ENCODE measurements at places on chromosomes 16 and 17.
A peak's percentile ranks its signal among the peaks of the same experiment; 100 is the strongest.

DNA sequence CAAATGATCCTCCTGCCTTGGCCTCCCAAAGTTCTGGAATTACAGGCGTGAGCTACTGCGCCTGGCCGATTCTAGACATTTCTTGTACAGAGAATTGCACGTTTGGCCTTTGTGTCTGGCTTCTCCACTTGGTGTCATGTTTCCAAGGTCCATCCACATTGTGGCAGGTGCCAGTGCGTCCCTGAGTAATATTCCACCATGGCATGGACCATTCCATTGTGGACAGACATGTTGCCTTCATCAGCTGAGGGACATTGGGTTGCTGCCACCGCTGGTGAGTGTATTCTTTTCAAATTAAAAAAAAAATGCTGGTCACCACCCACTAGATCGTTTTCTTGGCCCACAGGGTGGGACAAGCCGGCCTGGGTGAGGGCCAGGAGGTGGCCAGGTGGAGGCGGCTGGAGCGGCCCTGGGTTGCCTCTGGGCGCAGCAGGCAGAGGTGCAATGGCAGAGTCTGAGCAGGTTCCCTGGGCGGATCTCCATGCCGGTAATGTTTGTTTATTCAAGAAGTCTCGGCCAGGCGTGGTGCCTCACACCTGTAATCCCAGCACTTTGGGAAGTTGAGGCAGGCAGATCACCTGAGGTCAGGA lies 274.1 kb downstream of the SEC14L1 start:
- no peak overlapping the region for H3K4me3 ChIP-seq
- no peak overlapping the region for H3K27ac ChIP-seq
- DNase-seq, result no peak
- peaks cover 60% of the 10 kb centered on the region for H3K4me1 ChIP-seq
- H3K36me3 ChIP-seq, result peaks cover 13% of the 10 kb centered on the region
- no peaks in the 10 kb centered on the region for H3K27me3 ChIP-seq

DNA sequence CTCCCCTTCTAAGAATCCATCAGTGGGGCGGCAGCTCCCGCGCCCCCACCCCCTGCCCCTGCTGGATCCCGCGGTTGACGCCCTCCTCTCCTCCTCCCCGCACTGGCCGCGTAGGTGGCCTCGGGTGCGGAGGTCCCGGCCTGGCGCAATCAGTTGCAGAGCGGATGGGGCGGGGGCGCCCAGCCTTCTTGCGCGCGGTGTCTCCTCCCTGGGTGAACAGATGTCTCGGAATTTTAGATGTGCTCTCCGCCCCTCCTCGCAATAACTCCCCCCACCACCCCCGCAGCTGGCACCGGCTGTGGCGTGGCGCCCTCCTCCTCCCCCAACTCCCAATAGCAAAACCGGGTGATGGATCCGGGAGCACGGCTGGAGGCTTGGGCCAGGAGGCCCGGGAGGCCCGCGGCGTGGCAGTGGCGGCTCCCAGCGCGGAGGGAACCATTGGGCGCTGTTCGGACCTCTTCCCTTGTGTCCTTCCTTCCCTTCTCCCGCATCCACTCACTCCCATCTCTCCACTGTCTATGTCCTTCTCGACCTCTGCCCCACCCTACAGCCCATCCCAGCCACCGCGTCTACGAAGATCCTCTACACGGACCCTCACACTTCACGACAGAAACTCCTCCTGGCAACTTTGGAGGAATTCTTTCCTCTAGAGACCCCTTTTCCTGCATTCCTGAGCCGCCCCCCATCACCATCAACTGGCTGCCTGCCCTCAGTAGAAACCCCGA lies 11.0 kb downstream of the NEUROD2 start:
- H3K4me3 ChIP-seq, result no peak overlapping the region
- DNase-seq, result no peak
- H3K27ac ChIP-seq, result no peak overlapping the region
- peaks cover 89% of the 10 kb centered on the region for H3K27me3 ChIP-seq
- peaks cover 21% of the 10 kb centered on the region for H3K4me1 ChIP-seq
- no peaks in the 10 kb centered on the region for H3K36me3 ChIP-seq

DNA sequence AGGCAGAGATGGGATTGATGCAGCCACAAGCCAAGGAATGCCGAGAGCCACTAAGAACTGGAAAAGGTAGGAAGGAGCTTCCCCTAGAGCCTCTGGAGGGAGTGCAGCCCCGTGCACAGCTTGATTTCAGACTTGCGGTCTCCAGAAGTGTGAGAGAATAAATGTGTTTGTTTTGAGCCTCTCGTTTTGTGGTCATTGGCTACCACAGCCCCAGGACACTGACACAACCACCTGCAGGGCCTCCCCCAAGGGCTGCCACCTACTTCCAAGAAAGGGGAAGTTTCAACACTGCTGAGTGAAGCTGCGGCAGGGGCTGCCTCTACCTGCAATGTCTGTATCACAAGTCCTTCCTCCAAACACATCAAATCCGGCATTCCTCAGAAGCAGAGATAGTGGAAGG lies 346.9 kb downstream of the C16orf95 start:
- no peaks in the 10 kb centered on the region for H3K4me1 ChIP-seq
- no peak for DNase-seq
- H3K4me3 ChIP-seq, result no peak overlapping the region
- H3K27ac ChIP-seq, result no peak overlapping the region
- peaks cover 11% of the 10 kb centered on the region for H3K27me3 ChIP-seq

GRCh38 chr17:77256710-77257109 lies 115.9 kb downstream of the SEC14L1 start:
- H3K27me3 ChIP-seq, result peaks cover 60% of the 10 kb centered on the region
- no peaks in the 10 kb centered on the region for H3K4me1 ChIP-seq
- no peak overlapping the region for H3K27ac ChIP-seq
- H3K4me3 ChIP-seq, result no peak overlapping the region
- peaks cover 2% of the 10 kb centered on the region for H3K36me3 ChIP-seq
- no peak for DNase-seq

GRCh38 chr17:48646183-48647102 lies 20.3 kb upstream of the HOXB9 start:
- DNase-seq, result peak; percentile 24
- peaks cover 64% of the 10 kb centered on the region for H3K27me3 ChIP-seq
- peak overlapping the region; percentile 36 for H3K27ac ChIP-seq
- peak overlapping the region; percentile 81 for H3K4me3 ChIP-seq

GRCh38 chr17:72771734-72772133 lies 320.8 kb downstream of the SLC39A11 start:
- peaks cover 3% of the 10 kb centered on the region for H3K36me3 ChIP-seq
- H3K4me3 ChIP-seq, result no peak overlapping the region
- H3K27me3 ChIP-seq, result no peaks in the 10 kb centered on the region
- H3K27ac ChIP-seq, result no peak overlapping the region

- DNase-seq, result no peak
- no peak overlapping the region for H3K4me3 ChIP-seq
- H3K4me1 ChIP-seq, result peaks cover 67% of the 10 kb centered on the region
- H3K27me3 ChIP-seq, result no peaks in the 10 kb centered on the region
- peaks cover 16% of the 10 kb centered on the region for H3K36me3 ChIP-seq
Measured at GRCh38 chr17:67862614-67863217, 37.4 kb downstream of the BPTF start.

- no peaks in the 10 kb centered on the region for H3K27me3 ChIP-seq
- H3K27ac ChIP-seq, result no peak overlapping the region
Measured at GRCh38 chr17:12509801-12510200, 155.9 kb upstream of the MYOCD start.

DNA sequence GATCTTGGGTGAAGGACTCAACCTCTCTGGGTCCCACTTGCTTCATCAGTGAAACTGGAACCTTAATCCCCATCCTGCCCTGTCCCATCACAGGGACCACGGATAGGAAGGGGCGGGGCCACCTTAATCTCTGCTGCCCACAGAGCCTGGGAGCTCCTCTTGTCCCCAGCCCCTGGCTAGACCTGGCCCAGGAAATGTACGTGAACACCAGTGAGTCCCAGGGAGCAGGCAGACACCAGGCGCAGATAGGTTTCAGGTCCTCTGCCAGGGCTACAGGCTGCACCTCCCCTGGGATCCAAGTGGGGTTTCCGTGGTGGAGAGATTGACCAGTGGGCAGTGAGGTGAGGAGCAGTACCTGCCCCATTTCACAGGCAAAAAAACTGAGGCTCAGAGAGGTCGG lies 21.0 kb downstream of the RAB11FIP4 start:
- no peaks in the 10 kb centered on the region for H3K36me3 ChIP-seq
- H3K27ac ChIP-seq, result no peak overlapping the region
- H3K4me1 ChIP-seq, result no peaks in the 10 kb centered on the region
- H3K4me3 ChIP-seq, result no peak overlapping the region
- no peak for DNase-seq

GRCh38 chr16:69773260-69773947 lies 11.3 kb downstream of the WWP2 start:
- peaks cover 58% of the 10 kb centered on the region for H3K4me1 ChIP-seq
- no peak for DNase-seq
- H3K4me3 ChIP-seq, result no peak overlapping the region
- no peaks in the 10 kb centered on the region for H3K27me3 ChIP-seq
- H3K27ac ChIP-seq, result no peak overlapping the region
- H3K36me3 ChIP-seq, result no peaks in the 10 kb centered on the region

DNA sequence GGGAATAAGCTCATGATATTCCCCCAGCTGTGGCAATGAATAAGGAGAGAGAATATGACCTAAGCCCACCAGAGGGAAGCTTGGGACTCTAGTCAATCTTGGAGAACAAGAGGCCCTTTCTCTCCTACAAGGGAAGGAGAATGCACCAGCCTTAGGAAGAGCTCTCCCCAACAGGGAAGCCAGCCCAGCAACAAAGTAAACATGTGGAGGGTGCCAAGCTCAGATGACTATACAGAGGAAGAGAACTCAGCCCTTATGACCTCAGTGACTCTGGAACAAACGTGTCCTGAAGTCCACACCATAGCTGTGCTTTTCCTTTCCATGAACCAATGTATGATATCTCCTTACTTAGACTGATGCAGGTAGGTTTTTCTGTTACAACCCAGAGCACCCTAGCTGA lies 219.7 kb downstream of the GSG1L start:
- H3K4me3 ChIP-seq, result no peak overlapping the region
- H3K36me3 ChIP-seq, result no peaks in the 10 kb centered on the region
- no peak overlapping the region for H3K27ac ChIP-seq
- peaks cover 52% of the 10 kb centered on the region for H3K27me3 ChIP-seq
- no peak for DNase-seq

- DNase-seq, result no peak
- H3K27ac ChIP-seq, result no peak overlapping the region
- peaks cover 3% of the 10 kb centered on the region for H3K36me3 ChIP-seq
- H3K4me1 ChIP-seq, result no peaks in the 10 kb centered on the region
Measured at GRCh38 chr16:80046848-80047247, 446.3 kb upstream of the MAF start.

GRCh38 chr17:10059684-10060211 lies 138.7 kb downstream of the GAS7 start:
- H3K27me3 ChIP-seq, result no peaks in the 10 kb centered on the region
- peaks cover 42% of the 10 kb centered on the region for H3K4me1 ChIP-seq
- no peak for DNase-seq

- H3K27me3 ChIP-seq, result no peaks in the 10 kb centered on the region
- no peak for DNase-seq
- no peak overlapping the region for H3K4me3 ChIP-seq
- no peaks in the 10 kb centered on the region for H3K36me3 ChIP-seq
Measured at GRCh38 chr17:14381606-14382005, 80.7 kb downstream of the HS3ST3B1 start.

DNA sequence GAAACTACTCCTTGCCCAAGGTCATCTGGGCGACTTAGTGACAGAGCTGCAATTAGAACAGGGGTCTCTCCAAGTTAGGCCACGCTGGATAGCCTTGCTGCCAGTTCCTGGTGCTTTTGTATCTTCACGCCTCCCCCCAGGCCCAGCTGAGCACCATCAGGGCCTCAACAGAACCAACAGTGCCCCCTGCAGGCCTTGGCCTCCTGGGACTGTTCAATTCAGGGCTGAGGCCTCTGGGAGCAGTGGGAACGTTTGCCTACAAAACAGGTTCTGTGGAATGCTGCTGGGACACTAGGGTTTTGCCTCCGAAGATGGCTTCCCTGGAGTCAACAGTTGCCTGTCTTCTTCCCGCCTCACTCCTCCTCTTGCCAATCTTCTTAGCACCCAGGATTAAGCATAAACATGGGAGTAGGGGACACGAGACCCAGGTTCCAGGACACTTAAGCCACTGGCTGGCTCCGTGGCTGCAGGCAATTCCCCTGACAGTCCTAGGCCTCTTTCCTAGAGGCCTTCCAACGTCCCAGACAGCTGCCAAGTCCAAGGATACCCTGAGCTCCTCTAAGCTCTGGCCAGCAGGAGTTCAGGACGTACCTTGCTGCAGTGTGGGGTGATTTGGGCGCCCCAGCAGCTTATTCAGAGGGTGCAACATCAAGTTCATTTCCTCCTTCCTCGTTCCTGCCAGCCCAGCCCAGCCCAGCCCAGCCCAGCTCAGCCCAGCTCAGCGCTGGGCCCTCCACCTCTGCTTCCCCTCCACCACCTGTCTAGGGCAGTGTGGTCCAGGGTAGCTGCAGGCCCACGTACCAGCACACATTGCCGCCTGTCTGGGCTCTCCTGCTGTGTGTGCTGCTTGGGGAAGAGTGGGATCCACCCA lies 246.6 kb upstream of the RPL38 start:
- DNase-seq, result peak; percentile 22
- no peaks in the 10 kb centered on the region for H3K27me3 ChIP-seq
- H3K4me1 ChIP-seq, result no peaks in the 10 kb centered on the region
- H3K27ac ChIP-seq, result no peak overlapping the region
- H3K36me3 ChIP-seq, result no peaks in the 10 kb centered on the region
- H3K4me3 ChIP-seq, result no peak overlapping the region

DNA sequence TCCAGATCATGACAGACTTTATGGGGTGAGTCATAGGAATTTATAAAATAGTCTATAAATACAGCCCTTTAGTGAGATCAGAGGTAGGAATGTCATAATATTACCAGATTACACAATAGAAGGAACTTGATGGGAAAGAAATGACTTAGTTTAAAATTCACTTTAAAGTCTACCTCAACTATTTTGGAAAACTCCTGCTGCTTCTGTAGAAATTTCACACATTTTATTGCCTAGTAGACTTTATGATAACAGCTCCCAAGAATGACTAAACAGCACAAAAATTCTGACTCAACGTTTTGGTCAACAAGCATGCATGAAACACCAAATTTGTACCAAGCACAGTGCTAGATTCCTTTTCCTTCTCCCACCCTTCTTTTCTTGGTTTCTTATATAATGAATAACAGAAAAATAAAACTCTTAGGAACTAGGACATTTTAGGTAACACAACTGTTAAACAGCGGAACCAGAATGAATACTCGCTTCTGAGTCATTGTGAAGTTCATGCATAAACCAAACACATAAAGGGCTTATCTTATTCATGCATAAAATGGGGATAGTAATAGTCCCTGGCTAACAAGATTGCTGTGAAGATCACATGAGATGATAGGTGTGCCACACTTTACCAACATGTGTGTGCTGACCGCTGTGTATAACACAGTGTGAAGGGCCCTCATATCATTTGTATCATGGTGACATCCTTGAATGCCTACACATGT lies 243.9 kb downstream of the CDH8 start:
- H3K27ac ChIP-seq, result no peak overlapping the region
- no peaks in the 10 kb centered on the region for H3K4me1 ChIP-seq
- no peak for DNase-seq

GRCh38 chr16:29683543-29684090 lies 4.6 kb downstream of the QPRT start:
- DNase-seq, result no peak
- peaks cover 12% of the 10 kb centered on the region for H3K4me1 ChIP-seq
